ENCODE measurements at places on chromosomes 2 and 18.

- no peak for DNase-seq
Measured at GRCh38 chr2:231931481-231931915, 5.3 kb upstream of the NPPC start.

DNA sequence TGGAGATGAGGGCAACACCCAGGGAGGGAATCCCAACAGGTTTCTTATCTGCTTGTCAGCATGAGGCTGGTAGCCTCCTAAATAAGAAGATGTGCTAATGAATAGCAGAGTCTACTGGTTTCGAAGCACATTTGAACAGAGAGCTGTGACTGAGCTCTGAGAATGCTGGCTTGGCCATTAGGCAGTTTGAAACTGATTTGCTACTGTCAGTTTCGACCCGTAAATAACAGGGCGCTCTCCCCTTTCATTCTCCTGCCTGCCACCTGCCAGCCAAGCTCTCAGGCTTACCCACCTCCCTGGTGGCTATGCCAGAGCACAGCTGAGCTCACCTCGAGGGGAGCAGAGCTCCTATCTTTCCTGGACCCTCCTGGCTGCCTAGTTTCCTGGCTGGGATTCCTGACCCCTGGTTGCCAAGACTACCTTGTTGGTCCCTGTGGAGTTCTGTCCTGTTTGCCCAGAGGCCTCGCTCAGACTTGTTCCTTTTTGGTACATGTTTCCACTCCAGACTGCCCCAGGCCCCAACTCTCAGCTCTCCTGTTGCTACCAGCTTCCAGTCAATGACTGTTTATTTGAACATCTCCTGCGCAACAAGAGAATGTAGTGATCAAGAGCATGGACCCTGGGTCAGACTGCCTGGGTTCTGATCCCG lies 102.3 kb upstream of the ALPP start:
- no peak for DNase-seq

- no peak for DNase-seq
Measured at GRCh38 chr18:61838521-61838920, 54.3 kb downstream of the RNF152 start.

GRCh38 chr2:198657512-198658121 lies 800.1 kb downstream of the SATB2 start:
- no peak for DNase-seq

Data from posterior cingulate gyrus (tissue), 11 donors.